ENCODE measurements at places on chromosomes 3 and 15.

- no peak for DNase-seq
Measured at GRCh38 chr3:128168836-128169235, 15.6 kb downstream of the EEFSEC start.

DNA sequence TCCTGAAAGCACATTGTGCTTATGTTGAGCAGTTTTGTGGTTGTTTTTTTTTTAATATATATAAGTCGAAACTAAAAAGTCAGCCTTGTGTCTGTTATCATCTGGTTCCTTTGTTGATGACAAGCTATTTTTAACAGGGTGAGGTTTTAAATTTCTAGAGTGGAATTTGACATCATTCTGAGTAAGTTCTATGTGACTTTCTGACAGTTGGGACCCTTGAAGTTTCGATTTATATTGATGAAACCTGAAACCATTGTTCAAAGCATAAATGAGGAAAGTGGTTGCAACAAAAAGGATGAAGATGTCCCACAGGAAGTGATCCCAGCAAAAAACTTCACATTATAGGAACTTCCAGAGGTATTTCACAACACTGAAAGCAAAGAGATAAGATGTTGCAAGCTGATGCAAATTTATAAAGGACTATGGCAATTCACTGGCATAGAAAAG lies 94.0 kb downstream of the CYP19A1 start:
- peak; percentile 30 for DNase-seq

GRCh38 chr3:36219398-36219797 lies 160.9 kb upstream of the STAC start:
- DNase-seq = peak; percentile 3

DNA sequence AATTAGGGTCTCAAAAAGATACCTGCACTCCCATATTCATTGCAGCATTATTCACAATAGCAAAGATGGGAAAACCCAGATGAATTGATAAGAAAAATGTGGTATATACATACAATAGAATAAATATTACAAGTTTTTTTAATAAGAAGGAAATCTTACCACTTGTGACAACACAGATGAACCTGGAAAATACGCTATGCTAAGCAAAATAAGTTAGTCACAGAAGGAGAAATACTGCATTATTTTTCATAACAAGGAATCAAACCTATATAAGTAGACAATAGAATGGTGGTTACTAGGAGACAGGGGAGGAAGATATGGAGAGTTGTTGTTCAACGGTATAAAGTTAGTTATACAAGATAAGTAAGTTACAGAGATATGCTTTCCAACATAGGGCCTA lies 130.0 kb downstream of the GSK3B start:
- no peak for DNase-seq

DNA sequence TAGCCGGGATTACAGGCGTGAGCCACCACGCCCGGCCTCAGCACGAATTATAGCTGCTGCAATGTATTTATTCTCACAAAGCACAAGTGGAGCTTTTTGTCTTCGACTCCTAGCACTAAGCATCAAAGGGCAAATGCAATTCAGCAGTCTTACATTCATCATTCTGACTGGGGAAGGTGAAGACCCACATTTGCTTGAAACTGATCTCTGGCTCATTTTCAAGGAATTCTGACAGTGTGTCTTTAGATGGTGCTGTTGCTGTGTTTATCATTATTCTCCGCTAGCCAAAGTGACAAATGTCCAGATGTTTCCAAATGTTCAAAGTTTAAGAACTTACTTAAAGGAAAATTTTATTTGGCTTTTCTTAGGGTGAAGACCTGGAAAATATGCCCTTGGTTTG lies 55.9 kb downstream of the SGO1 start:
- no peak for DNase-seq

DNA sequence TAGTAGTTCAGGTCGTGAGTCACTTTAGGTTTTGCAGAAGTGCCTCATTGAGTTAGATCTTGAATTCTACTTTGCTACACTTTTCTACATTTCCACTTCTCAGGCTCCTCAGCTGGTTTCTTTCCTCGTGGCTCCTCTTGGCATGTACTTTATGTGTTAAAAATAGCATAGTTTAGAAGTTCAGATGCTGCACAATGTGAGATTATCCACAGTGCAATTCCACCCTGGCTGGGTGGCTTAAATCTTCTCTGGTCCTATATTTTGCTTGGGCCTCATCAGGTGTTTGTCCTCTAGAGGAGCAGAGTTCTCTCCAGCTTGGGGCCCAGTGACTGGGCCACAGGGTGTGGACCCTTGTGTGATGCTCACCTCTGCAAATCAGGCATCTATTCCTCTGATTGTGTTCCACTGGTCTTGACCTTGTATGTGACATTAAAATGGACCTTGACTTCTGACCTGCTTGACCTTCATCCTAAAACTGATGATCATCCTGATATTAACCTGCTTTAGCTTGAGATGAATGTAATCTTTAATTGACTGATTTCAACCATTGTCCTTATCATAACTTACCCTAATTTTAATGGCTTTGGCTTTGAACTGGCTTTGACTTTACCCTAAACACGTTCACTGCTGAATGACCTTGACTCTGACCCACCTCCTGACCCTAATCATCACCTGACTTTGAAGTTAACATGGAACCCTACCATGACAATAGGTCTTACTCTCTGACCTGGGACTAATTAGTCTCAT lies 63.9 kb upstream of the ACAD9 start:
- DNase-seq = no peak

GRCh38 chr3:46184469-46184868 lies 23.6 kb downstream of the CCR1 start:
- DNase-seq = peak; percentile 64

DNA sequence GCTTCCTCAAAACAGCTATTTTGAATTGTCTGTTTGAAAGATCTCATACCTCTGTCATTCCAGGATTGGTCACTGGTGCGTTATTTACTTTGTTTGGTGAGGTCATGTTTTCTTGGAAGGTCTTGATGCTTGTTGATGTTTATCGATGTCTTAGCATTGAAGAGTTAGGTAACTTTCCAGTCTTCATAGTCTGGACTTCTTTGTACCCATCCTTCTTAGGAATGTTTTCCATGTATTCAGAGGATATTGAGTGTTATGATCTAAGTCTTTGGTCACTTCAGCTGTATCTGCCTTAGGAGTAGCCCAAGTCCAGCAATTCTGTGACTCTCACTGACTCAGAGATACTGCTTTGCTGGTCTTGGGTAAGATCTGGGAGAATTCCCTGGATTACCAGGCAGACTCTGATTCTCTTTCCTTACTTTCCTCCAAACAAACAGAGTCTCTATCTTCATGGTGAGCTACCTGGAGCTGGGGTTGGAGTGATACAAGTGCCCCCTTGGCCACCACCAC lies 398.6 kb downstream of the ZIC4 start:
- DNase-seq = no peak

- no peak for DNase-seq
Measured at GRCh38 chr15:37298271-37298670, 197.9 kb upstream of the MEIS2 start.

Measured in IMR-90 (cell line).